HCEC 1CT (cell line): ENCODE measurements at places on chromosomes 4 and X.

GRCh38 chr4:37715889-37716402 lies 29.8 kb upstream of the RELL1 start:
- DNase-seq = peak; percentile 23

DNA sequence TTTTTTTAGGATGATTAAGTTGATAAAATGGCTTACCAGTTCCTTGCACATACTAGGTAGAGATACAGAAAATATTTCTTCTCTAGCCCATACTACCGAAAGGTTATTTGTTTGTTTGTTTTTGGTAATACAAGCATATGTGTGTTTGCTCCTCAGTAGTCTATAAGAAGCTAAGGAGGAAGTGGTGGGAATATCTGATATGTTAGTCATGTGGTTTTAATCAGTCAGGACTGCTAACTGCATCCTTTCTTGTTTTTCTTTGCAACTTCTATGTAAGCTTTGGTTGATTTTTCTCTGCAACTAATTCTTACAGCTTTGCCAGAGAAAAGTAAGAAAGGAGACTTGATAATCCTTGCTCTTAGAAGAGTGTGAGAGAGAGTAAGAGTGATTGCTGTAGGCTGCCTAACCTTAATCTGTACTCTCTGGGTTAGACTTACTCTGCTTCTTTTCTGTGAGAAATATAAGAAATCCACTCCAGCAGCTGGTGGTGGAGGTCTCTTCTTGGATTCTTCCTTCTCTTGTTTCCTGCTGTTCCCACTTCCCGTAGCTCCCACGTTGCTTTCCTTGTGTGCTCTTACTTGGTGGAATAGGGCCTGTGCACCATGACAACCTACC lies 28.3 kb downstream of the SEPTIN11 start:
- DNase-seq = peak; percentile 71

- DNase-seq = no peak
These were observed 656 bp upstream of the GSPT2 start for GRCh38 chrX:51742586-51742985.

GRCh38 chrX:50407976-50408375 lies 62.6 kb downstream of the DGKK start:
- no peak for DNase-seq

GRCh38 chrX:46637938-46638337 lies 64.4 kb downstream of the CHST7 start:
- peak; percentile 27 for DNase-seq

GRCh38 chrX:37371578-37371991 lies 22.4 kb downstream of the PRRG1 start:
- DNase-seq = no peak

DNA sequence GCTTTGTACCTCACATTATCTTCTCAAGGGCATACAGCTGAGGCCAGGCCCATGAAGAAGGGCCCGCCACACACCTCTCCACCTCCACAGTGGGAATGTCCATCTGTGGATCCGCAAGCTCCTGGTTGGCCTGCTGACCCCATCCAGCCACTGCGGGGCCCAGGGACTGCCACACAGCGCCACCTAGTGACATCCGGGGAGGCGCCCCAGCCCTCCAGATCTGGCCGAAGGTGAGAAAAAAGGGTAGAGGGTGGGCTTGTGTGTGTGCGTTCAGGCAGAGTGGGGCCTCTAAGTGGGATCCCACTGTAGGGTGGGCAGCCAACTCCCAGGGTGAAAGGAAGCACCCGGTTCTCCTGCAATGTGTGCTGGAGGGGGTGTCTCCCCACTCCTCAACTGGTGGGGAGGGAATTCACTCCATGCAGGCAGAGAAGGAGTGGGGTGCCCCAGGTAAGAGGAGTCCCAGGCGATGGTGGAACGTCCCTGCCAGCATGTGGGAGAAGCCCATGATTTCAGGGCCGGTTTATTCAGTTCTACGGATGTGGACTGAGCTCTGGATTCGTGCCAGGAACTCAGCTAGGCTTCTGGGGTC lies 117.3 kb downstream of the ENPP6 start:
- no peak for DNase-seq

GRCh38 chr4:5034206-5034605 lies 14.9 kb upstream of the CYTL1 start:
- no peak for DNase-seq

- peak; percentile 45 for DNase-seq
These were observed 60.7 kb upstream of the ABCG2 start for GRCh38 chr4:88219099-88219498.
